ENCODE measurements at places on chromosomes 5 and 9. TPM values are rescaled to one million over a fixed set of nuclear protein-coding genes. Genes with fewer than 3 reads are reported as not detected.

DNA sequence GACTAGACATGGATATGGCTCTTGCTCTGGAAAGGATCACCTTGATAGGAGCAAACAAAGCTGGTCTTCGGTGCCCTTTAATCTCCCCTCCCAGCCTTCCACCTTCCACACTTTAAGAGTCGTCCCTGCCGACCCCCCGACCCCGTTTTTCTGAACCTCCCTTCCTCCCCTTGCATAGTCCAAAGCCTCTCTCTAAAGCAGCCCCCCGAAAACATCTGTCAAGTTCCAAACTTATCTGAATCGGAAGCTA is 423 bp upstream of the NUP214 start:
- no peak for DNase-seq

- DNase-seq, result no peak
Measured at GRCh38 chr5:95384485-95385213, 6.5 kb upstream of the FAM81B start.

- no peak for DNase-seq
Measured at GRCh38 chr9:109689701-109690100, 90.3 kb upstream of the PALM2AKAP2 start.

DNA sequence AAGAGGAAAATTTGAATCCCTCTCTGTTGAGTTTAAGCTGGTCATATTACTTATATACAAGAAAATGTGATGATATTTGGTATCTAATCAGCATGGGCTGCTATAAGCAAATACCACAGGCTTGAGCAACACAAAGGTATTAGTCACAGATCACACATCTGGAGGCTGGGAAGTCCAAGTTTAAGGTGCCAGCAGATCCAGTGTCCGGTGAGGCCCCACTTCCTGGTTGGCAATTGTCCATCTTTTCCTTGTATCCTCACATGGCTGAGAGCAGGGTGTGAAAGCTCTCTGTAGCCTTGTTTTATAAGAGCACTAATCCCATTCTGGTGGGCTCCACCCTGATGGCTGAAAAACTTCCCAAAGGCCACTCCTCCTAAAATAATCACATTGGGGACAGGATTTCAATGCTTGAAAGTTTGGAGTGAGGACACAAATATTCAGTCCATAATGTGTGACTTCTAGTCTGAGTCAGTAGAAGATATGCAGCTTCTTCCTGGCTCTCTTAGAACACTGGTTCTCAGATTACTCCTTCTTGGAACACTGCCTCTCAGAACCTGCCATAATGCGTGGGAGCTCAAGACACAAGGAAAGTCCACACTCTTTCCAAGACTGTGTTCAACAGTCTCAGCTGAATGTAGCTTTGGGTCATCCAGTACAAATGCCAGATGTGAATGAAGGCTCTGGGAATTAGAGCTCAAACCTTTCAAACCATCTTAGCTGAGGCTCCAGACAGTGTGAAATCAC is 124.1 kb downstream of the PRDM9 start:
- no peak for DNase-seq

- peak; percentile 59 for DNase-seq
Measured at GRCh38 chr9:121566481-121567465, 67.1 kb upstream of the GGTA1 start.

DNA sequence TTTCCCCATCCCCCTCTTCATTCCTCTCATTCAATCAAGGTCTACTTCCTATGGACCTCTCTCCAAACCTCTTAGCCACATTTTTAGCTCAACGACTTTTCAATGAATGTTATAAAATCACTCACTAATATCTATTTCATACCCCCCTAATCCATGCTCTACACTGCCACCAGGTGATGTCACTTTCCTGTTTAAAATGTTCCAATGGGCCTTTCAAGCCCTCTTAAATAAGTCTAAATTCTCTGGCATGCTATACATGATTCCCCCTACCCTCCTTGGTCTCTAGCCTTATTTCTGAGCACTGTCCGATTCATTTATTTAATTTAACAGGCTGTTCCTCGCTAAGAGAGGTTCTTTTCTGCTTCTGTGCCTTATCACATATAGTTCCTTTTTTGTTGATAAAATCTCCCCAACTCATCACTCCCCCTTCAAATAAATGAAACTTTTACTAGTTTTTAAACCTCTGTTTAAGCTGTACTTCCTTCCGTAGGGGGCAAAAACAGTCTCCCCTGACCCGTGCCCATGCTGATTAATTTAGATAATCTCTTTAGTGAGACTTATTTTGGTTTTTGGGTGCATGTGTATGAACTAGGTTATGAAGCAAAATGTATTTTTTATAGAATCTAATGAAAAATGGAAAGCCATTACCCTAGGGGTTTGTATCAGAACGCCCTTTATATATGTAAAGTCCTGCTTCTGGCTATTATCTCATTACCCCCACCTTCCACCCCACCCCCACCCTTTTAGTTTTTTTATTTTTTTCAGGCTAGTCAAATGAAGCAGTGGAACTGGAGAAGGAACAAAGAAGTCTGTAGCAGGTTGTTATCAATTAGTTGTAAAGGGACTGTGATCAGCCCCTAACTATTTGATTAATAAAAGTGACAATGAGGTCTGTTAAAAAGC is 9.0 kb downstream of the ABHD17B start:
- DNase-seq, result no peak

DNA sequence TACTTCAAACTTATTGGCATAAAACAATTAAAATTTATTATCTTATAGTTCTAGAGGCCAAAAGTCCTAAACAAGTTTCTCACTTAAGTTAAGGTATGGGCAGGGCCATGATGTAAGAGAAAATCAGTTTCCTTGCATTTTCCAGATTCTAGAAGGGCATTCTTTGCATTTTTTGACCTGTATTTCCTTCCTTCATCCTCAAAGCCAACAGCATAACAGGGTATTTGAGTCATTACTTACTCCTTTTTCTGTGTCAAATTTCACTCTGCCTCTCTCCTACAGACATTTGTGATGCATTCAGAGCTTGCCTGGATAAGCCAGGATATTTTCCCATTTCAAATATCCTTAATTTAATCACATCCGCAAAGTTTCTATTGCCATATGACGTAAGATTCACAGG is 1499.0 kb downstream of the EFNA5 start:
- no peak for DNase-seq

DNA sequence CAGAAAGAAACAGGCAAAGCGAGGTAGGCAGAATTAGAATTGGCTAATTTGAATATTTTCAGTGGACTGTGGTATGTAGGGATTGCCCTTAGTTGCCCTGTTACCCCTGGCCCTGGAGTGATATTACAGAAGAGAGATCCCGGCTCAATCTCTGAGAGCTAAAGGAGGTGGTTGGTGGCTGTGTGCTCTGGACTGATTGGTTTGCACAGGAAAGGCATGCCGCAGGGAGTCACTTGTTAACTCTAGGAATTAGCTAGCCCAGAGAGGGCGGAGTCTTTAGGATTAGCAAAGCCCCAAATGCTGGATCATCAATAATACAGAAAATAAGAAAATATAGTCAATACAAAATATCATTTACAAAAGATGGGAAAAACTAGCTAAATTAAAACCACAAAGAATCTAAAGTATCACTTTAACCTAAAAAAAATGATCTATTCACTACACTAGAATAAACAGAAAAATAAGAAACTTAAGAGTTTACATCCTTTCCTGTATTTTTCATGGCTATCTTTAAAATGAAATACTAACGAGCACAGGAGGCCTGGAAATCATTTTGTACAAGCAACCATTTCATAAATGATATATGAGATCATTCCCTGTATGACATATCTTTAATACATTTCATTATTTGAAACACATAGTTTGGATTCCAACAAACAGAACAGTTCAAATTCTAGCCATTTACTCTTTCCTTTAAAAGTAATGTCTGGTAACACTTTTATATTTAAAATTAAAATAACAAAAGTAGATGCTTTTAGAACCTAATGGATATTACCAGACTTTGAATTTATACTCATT is 71.1 kb downstream of the GNAQ start:
- no peak for DNase-seq

DNA sequence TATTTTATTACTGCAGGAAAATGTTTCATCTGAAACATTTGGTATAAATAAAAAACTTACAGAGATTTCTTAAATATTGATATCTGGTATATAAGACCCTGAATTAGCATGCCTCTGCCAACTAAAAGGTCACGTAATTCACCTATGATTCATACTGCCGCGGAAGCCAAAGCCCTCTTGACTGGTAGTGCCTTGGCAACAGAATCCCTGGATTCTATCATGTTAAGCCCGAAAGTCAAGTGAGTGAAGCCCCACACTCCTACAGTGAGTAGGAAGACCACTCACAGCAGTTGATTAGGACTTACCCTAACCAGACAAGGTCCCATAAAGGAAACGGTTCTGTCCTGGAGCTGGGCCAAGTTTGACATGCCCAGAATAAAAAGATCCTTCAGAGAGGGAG is 175.6 kb upstream of the NREP start:
- DNase-seq, result no peak

GRCh38 chr5:157828944-157829639 is 29.9 kb downstream of the CLINT1 start:
- no peak for DNase-seq

GRCh38 chr5:57696825-57697570 is 214.4 kb upstream of the ACTBL2 start:
- DNase-seq, result no peak

- peak; percentile 67 for DNase-seq
Measured at GRCh38 chr5:154756868-154757813, 2.0 kb downstream of the LARP1 start.

GRCh38 chr5:91272858-91273257 is 110.3 kb downstream of the ARRDC3 start:
- no peak for DNase-seq

DNA sequence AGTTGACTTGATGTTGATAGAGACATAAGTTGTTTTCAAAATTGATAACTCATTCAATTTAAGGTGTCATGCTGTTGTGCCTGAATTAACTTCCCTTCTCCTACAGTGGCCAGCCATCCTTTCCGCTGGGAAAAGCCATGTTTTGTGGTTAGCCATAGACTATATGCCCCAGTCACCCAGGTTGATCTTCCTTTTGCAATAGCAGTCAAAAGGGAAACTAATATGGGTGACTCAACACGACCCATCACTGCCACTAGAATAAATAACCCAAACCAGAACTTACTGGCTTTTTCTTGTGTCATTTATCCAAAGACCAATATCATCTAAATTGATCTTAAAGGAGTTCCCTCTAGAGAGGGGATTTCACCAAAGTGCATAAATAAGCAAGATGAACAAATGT is 87.4 kb downstream of the PTCD2 start:
- DNase-seq, result no peak

DNA sequence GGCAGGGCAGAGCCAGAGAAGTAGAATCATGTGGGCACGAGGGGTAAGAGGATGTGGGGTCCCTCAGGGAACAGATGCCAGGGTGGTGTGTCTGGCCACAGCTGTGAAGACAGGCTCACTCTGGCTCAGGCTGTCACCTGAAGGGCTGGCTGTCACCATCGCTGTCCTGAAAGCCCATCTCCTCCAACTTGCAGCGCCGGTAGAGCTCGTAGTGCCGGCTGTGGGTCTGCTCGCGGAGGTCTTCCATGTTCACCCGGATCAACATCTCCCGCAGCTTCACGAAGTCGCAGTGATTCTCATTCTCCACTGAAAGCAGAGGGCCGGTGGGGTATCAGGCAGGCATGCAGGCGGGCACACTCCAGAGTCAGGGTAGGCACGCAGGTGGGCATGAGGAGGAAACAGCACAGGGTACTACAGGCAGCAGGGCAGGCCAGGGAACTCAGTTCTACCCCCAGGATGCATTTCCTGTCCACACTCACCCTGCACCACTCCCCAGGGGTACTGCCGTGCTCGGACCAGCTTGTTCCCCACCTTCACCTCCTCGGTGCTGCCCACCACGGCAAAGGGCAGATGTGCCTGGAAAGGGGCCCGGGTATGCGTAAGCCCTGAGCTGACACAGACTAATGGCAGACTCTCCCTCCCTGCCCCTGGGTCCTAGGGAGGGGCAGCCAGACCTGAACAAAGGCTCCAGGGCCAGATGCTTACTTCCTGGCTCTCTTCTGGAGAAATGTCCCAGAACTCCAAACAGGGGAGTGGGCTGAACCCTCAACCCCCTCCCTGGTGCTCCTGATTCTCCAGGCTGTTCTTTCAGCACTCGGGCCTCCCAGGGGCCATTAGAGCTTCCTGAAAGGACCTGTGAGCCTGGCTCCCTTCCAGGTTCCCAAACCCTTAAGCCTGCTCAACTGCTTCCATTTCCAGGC is 14.4 kb downstream of the CCNI2 start:
- DNase-seq, result no peak

- DNase-seq, result peak; percentile 53
Measured at GRCh38 chr9:92508018-92508820, 25.9 kb upstream of the ASPN start.

- DNase-seq, result no peak
Measured at GRCh38 chr9:91768977-91769916, 180.8 kb downstream of the ROR2 start.

- no peak for DNase-seq
Measured at GRCh38 chr5:127112347-127112864, 39.1 kb upstream of the C5orf63 start.

DNA sequence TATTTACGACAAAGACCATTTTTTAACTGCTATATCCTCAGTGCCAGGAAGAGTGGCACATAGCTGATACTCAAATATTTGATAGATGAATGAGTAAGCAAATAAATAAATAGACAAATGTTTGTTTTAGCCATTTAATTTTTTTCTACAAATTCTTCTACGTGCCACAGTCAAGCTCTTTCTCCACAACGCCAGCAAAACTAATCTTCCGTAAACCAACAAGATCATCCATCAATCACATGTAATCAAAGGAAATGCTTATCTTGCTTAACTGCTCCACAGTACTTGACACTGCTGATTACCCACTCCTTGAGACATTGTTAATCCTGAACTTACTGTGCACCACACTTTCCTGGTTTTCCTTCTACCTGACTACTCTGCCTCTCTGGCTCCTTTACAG is 136.7 kb downstream of the EDIL3 start:
- no peak for DNase-seq

DNA sequence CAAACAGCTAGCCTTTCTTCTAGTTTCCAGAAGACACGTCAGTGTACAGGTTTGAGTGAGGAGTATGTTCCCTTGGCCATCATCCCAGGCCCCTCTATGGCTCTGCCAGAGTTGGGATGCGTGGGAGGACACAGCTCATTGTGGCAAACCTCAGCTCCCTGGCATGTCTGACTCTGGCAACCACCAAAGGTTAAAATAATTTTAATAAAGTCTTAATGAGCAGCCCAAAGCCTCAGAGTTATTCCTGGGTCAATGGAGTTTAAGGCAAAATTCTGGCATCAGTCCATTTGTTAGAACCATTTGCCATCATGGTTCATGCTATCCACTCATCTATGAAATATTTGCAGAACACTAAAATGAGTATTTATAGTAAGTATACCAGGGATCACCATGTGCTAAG is 79.8 kb upstream of the PAPPA start:
- DNase-seq, result no peak

The CXCL14 gene
- total RNA-seq, result 1.3 TPM

The APBA1 gene
- total RNA-seq, result 2.0 TPM

The ATG10 gene
- 2.9 TPM for total RNA-seq

The NIPAL4 gene
- not detected for total RNA-seq

The PCDHGB4 gene
- total RNA-seq, result 5.8 TPM

The GALNT12 gene
- 0.43 TPM for total RNA-seq

The HSPB3 gene
- total RNA-seq, result 596 TPM

The GPR150 gene
- not detected for total RNA-seq

The NUTM2G gene
- total RNA-seq, result not detected

The GRIN1 gene
- total RNA-seq, result not detected

Measured in Right ventricle myocardium superior (tissue), 1 donor.